ENCODE measurements at places on chromosomes 4 and X.
A peak's percentile ranks its signal among the peaks of the same experiment; 100 is the strongest.

- peak; percentile 69 for DNase-seq
Observed at GRCh38 chr4:3041192-3042142, 32.9 kb downstream of the HTT-AS start.

DNA sequence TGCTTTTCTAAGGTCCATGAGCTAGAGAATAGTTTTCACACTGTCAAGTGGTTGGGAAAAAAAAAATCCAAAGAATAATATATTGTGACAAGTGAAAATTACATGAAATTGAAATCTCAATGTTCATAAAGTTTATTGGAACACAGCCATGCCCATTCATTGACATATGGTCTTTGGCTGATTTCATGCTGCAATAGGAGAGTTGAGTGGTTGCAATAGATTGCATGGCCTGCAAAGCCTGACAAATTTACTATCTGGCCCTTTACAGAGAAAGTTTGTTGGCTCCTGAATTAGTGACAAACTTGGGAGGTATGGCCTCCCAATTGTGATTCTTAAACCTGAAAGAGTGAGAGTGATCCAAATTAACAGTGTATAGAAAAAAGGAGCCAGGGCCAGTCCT is 115.5 kb upstream of the FAM9C start:
- DNase-seq = no peak

DNA sequence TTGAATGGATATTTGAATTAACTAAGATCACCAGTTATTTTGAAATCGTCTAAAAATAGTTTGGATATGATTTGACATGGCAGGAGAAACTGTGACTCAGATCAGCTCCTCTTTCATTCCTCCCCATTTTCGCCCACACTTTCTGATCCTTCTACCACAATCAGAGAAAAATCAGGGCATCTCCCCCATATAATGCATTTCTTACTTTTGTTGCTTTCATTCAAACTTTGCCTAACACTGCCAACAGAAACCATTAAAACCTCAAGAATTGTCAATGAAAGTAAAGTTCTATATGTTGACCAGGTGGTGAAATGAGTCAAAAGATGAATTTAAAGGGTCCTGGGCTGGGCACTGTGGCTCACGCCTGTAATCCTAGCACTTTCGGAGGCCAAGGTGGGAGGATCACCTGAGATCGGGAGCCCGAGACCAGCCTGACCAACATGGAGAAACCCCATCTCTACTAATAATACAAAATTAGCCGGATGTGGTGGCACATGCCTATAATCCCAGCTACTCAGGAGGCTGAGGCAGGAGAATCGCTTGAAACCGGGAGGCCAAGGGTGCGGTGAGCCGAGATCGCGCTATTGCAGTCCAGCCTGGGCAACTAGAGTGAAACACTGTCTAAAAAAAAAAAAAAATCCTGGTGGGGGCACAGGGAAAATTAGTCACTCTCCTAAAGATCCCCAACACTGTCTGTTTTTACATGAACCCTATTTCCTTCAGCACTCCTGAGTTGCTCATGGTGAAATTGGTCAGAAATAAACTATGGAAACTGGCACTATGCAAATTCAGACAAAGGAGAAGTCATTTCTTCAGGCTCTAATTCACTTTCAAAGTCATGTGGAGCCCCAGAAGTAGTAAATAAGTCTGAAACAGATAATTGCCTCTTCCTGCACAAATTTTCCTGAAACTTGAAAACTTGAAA is 122.8 kb upstream of the NOCT start:
- no peak for DNase-seq

DNA sequence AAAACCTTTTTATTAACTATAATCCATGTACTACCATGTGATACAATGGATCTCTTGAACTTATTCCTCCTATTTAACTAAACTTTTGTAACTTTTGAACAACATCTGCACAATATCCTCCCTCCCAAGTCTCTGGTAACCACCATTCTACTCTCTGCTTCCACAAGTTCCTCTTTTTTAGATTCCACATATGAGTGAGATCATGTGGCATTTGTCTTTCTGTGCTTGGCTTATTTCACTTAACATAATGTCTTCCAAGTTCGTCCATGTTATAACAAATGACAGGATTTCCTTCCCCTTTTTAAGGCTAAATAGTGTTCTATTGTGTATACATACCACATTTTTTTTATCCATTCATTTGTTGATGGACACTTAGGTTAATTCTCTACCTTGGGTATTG is 28.1 kb downstream of the DCAF8L1 start:
- no peak for DNase-seq

GRCh38 chr4:124907881-124908280 is 195.3 kb upstream of the ANKRD50 start:
- no peak for DNase-seq

DNA sequence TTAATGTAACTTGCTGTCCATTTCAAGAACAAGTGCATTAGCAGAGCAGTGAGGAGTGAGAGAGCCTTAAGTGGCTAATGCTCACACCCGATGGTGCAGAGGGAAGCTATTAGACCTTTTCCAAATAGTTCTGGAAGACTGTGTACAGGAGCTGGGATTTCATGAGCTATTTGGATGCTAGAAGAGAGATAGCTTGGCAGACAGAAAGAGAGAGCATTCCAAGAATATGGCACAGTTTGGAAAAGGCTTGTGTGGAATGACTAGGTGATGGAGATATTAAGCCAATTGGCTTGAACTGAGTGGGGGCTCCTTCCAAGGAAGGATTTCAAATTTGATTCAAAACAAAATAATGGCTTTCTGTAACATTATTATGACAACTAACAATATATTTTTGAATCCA is 1097.2 kb upstream of the TENM3 start:
- DNase-seq = no peak

DNA sequence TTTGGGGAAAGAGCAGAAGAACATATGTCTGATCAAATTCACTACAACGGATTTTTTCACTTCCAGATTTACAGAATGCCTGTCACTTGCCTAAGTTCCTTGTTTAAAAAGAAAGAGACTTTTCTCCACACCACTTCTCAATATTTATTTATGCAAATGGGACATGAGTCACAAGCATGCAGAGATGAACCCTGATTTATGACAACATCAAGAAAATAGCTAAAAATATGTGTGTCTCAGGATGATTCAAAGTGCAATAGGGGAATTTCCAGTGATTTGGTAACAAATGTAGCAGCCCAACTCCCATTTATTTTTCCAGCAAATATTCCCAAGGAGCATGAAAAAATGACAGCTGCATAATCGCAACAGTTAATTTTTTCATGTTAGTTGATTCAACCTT is 180.4 kb upstream of the FAT1 start:
- DNase-seq = no peak

DNA sequence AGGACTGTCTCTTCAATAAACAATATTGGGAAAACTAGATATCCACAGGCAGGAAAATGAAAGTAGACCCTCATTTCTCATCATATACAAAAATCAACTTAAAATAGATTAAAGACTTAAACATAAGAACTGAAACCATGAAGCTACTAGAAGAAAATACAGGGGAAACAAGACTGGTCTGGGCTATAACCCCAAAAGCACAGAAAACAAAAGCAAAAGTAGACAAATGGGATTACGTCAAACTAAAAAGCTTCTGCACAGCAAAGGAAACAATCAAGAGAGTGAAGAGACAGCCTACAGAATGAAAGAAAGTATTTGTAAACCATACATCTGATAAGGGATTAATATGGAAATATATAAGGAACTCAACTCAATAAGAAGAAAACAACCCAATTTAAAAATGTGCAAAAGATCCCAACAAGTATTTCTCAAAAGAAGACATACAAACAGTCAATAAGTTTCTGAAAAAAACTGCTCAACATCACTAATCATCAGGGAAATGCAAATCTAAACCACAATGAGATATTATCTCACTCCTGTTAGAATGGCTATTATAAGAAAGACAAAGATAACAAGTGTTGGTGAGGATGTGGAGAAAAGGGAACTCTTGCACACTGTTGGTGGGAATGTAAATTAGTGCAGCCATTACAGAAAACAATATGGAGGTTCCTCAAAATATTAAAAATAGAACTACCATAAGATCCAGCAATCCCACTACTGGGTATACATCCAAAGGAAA is 325.3 kb upstream of the RASGEF1B start:
- DNase-seq = no peak

DNA sequence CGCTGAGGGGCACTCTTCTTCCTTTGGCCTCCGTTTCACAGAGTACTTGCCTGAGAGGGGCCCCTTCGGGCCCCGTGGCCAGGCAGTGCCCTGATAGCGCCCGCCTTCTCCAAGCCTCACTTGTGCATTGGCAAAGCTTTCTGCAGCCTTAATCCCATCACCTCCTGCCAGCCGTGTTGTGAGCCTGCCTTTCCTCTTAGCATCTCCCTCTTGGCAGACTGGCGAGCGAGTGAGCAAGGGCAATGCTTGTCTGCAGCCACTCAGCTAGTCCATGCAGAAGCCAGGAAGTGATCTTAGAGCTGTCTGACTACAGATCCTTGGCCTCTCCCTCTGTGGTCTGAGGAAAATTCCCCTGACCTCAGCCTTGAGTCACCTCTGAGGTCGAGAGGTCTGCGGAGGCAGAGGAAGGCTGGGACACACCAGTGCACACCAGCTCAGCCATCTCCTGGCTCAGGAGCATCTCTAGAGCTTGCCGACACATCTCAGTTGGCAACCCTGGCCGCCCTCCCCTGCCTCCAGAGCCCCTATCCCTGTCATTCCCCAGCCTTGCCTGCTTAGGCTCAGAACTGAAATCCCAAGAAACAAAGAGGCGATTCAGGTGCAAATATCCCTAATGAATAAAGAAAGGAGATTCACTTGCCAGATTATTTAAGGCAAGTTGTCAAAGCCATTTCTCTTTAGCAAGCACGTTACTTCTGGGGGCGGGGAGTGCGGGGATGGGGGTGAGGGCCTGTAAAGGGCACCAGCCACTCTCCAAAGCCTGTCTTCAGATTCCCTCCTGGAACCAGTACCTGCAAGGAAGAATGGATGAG is 143.5 kb upstream of the MAMLD1 start:
- no peak for DNase-seq

GRCh38 chrX:154452823-154453222 is 5.3 kb upstream of the PLXNA3 start:
- DNase-seq = no peak

DNA sequence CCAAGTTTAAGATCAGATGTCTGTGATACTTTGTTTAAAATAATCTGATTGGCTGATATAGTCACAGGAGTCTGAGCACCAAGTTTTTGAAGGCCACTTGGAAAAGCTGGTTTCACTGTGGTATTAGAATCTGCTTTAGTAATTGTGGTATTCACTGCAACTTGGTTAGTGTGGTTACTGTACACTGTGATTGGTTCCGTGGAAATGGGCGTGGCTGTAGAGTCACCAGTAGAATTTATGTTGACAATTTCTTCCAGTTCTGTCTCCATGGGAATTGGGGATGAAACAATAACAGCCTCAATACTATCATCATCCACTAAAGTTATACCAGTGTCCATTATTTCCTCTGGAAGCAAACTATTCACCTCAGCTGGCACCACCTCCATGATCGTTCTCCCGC is 26.2 kb downstream of the LIN54 start:
- DNase-seq = no peak

- DNase-seq = no peak
Observed at GRCh38 chr4:45063696-45064095, 337.3 kb upstream of the GNPDA2 start.

DNA sequence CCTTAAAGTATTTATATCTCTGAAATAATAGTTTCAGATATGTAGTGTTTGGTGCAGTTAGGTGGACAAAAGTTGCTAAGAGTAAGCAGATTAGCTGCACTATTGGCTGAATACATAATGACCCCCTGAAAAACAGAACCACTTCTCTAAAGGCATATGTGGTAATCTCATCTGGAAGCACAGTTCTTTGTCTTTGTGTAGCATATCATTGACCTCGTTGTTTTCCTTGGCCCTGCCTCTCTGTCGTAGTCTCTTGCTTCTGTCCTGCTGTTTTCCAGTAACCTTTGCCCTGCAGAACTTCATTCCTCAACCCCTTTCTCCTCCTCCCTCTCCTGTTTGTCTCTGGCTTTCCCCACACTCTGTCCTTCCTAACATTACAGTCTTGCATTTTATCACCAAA is 41.4 kb downstream of the JADE3 start:
- DNase-seq = no peak

GRCh38 chrX:1464971-1465285 is 12.2 kb upstream of the ASMTL start:
- DNase-seq = no peak

GRCh38 chr4:182809417-182810102 is 107.6 kb downstream of the DCTD start:
- DNase-seq = no peak

GRCh38 chrX:49256268-49256995 is 8.1 kb downstream of the FOXP3 start:
- DNase-seq = no peak

DNA sequence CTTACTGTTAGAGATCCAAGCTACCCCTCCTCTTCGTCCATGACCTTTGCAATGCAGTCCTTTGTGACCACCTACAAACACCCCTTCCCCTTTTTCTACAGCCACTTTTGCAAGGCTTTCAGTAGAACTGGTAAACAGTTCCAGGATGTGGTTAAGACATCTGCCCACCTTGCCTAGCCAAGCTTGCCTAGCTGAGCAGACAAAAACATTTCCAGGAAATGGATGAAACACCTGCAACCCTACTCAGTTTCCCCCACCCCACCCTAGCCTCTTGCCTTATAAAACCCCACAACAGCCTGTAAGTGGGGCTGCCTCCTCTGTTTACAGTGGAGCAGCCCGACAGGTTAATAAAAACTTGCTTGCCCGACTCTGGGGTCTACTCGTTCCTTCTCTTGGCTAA is 133.8 kb downstream of the ZC4H2 start:
- DNase-seq = peak; percentile 64

DNA sequence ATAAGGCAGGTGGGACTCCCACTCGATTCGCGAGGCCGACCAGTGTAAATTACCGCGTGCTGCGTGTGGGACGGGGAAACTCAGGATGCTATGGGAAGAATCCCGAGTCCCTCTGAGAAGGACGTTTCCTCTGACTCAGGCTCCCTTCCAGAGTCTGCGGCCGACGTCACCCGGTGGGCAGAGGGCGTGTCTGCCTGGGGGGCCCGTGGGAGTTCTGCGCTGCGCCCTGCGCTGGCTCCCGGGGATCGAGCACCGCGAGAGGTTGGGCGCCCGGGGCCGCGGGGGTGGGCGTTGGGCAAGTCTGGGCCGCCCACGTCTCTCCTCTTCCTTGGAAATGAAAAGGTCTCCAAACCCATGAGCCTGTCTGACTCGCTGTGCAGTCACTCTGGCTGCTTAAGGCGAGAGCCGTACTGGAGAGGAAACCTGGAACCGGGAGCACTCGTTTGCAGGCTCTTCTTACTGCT is 568 bp downstream of the NIPAL1 start:
- no peak for DNase-seq

DNA sequence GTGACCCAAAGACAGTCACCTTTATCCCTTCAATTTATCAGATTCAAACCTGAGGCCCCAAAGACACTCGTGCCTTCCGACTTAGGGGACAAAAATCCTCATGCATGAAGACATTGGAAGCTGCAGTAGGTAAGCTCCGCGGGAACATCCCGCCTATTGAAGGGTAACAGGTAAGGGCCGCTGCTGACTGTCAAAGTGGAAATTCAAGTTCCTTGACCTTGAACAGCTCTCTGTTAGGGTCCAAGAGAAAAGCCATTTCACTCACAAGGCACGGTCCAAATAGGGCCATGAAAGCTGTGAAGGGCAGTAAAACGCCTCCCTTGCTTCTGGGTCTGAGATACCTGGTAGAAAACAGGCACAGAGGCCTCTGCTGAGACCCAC is 34.2 kb downstream of the CCDC149 start:
- no peak for DNase-seq

Data from stimulated activated naive B cell treated with anti-CD40 and anti-IgM and Interleukin-4, amounts not matched to agents 10 μg/mL and 1 μg/mL and 100 μg/mL, for 72 hours (primary cell).